ENCODE measurements at places on chromosomes 4 and X.
A peak's percentile ranks its signal among the peaks of the same experiment; 100 is the strongest.

GRCh38 chr4:73037057-73037456, 32.5 kb downstream of the COX18 start:
- DNase-seq: no peak

DNA sequence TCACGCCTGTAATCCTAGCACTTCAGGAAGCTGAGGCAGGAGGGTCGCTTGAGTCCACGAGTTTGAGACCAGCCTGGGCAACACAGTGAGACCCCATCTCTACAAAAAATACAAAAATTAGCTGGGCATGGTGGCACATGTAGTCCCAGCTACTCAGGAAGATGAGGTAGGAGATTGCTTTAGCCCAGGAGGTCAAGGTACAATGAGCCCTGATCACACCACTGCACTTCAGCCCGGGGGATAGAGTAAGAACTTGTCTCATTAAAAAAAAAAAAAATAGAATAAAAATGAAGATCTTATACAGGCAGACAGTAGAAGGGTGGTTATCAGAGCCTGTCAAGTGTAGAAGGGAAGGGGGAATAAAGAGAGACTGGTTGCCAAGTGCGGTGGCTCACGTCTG, 116.9 kb downstream of the PDS5A start:
- no peak for DNase-seq

DNA sequence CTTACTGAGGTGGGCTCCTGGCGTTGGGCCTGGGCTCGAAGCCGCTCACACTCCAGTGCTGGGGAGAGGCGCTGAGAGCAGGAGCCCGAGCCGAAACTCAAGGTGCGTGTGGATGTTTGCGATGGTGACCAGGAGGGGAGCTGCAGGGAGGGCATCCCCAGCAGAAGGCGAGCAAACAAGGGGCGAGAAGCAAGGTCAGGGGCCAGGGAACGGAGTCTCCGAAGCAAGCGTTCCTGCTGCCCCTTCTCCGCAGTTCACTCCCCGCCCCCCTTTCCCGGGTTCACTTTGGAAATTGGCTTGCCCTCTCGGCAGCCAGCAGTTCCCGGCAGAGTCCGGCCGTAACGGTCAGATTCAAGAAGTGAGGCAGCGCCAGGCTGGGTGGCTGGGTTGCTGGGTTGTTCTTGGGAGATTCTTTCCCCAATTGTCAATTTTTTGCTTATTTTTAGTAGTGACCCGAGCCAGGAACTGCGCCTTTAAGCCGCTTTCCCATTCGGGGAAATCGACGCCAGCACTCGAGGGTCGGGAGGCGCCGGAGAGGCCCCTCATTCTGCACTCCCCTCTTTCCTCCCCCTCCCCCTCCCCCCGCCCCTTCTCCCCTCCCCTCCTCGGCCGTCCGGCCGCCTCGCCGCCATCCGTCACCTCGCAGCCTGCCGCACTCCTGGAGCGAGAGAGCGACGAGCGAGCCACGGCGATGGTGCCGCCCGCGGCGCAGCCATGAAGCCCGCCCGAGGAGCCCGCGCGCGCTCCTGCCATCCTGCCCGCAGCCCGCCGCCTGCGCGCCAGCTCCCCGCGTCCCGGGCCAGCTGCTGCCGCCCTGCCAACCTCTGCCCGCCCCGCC, at the start of gene FRMPD3:
Gene FRMPD3, plus strand, starts transcription at position 655 of the 838 bp plus-strand sequence. CDS start 76,937 bp downstream, outside the sequence.
- no peak for DNase-seq

GRCh38 chr4:145920205-145920604, 18.4 kb downstream of the ZNF827 start:
- DNase-seq: no peak

DNA sequence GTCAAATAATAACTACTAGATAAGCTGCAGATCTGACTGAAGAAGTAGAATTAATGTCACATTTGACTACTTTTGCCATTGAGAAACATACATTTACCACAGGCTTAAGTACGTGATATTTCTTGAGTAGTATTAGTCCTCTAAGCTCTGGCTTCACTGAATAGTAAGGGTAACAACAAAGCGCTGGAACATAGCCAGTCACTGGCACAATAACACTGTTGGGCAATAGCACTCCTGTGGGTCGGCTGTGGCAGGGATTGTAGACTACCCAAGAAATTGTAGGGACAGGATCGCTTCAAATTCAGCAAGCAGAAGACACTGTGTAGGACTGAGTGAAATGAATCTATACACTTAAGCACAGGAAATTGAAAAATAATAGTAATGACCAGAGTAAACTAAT, 27.1 kb upstream of the IL15 start:
- DNase-seq: no peak

DNA sequence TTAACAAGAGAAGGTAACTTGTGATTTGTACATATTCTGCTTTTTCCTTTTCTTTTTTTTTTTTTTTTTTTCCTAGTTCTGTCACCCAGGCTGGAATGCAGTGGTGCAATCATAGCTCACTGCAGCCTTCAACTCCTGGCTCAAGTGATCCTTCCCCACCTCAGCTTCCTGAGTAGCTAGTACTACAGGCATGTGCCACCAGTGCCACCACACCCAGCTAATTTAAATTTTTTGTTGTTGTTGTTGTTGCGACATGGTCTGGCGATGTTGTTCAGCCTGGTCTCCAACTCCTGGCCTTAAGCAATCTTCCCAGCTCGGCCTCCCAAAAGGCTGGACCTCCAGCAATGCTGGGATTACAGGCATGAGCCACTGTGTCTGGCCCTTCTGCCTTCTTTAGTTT, 1.5 kb upstream of the TACR3 start:
- no peak for DNase-seq

DNA sequence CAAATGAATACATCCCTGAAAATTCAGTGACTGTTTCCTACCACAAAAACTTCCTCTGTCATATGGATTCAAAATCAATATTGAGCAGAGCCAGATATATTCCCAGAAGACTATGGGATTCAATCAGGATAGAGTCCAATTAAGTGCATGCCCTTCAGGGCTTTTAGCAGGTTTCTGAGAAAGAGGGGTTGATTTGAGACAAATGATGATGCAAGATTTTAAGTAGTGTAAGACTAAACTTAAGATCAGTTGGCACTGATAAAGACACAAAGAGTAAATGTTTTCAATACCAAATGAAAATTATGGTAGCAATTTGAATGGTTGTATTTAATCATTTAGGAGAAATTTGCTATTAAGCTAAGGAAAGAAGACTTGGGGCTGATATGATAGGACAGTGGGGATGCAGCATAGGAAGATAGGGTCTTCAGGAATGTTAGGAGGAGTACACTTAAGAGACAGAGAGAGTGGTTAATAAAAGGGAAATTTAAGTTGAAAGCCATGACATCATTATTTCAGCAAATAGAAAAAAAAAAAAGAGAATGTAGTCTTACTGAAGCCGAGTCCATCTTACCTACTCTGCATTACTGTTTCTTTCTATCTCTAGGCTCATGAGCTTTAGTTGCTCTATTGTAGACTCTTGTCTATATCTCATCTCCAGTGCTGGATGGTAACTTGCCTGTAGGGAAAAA, 32.0 kb upstream of the XK start:
- no peak for DNase-seq

DNA sequence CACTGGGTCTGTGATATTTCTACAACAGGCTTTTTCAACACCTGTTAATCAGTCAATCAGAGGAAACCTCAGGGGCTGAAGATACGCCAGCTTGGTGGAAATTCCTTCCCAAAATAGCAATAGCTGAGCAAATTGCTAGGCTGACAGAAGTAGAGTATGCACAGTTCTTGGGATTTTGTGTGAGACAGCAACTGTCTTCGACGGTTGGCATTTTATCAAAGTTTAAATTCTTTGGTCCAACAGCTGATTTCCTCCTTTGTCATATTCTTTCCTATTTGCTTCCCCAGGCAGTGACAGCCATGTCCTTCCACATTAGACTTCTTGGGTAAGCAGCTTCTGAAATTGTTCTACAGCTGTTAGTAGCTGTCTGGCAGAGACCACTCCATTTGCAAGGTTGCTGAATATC, 8.0 kb upstream of the PALLD start:
- no peak for DNase-seq

DNA sequence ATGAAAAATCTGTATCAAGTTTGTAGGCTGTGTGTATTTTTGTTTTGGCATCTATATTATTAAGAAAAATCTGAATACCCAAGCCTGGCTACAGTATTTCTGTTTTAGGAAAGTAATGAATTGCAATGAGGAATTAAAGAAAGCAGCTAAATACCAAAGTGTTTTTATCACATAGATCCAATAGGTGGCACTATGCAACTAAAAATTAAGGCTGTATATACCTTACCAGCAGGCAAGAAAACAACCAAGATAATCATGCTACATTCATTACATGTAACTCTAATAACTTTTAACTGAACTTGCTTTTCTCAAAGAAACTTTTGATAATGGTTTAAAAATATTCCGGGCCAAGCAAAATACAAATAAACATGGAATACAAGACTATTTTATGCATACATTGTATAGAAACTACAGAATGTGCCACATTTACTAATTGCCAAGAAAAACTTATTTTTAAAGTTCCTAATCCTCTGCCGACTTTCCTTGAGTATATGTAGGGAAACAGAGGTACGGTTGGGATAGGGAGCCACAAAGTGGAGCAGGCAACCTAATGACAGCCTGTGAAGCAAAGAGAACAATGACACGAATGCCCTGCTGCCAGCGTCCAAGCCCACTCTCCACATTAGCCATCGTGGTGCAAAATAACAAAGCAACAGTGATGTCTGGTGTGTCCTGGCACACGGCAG, 63.7 kb downstream of the SEC24D start:
- peak; percentile 17 for DNase-seq

DNA sequence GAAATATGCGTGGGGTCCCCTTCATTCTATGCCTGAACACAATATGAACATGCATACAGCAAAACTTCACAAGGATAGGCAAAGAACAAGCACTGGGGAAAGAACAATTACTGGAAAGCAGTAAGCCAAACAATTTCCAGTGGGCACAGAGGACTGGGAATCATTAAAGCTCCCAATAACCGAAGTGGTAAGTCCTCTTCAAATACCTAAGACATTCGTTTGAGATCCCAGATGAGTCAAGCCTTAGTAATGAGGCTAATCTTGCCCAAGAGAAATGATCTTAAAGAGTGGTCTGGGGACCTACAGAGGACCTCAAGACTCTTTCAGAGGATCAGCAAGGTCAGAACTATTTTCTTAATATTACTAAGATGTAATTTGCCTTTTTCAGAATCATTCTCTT, 28.6 kb downstream of the ANAPC10 start:
- no peak for DNase-seq

- no peak for DNase-seq
Observed at GRCh38 chr4:123966990-123967769, 570.6 kb downstream of the SPRY1 start.

DNA sequence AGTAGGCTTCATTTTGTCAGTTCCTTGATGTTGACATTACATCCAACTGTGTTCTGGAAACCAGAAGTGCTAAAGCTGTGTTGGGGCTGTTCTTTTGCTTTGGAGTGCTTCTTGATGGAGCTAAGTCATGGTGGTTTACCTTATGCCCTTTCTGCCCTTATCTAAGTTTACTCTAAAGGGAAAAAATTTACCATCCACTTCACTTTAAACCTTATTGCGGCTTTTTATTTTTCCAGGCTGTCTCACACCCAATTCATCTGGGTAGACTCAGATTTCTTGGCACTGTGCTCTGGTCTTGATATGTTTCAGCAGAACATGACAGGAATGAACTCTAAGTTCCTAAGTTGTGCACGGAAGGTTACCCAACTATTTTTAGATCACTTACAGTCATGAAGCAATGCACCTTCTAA, 104.7 kb upstream of the TTC29 start:
- DNase-seq: no peak

DNA sequence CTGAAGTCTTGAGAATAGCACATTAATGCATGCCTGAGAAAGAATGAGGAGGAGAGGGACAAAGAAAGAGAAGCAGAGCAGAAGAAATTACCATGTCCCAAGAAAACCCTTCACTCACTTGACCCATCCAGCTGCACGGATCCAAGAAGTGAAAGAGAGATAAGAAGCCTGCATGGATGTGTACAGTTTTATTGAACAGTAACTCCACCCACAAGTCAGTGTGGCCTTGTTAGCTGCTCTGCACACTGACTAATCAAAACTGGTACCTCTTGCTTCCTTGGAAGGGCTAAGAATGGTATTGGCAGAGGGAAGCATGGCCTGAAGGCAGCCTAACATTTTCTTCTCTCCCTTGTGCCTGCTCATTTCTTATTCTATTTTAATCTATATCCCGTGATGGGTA, 163.9 kb downstream of the SLC7A11 start:
- no peak for DNase-seq

GRCh38 chrX:63920875-63921274, 135.9 kb upstream of the ARHGEF9 start:
- no peak for DNase-seq

- DNase-seq: no peak
Observed at GRCh38 chr4:6688879-6689505, 4.7 kb upstream of the S100P start.

- no peak for DNase-seq
Observed at GRCh38 chr4:102675141-102675540, 85.6 kb downstream of the MANBA start.

- no peak for DNase-seq
Observed at GRCh38 chr4:76950956-76951671, 1.6 kb downstream of the SEPTIN11 start.

GRCh38 chrX:24360272-24360671, at the start of gene SUPT20HL1:
SUPT20HL1 (plus strand) TSS chrX:24360639; CDS start chrX:24362761, 2,122 bp downstream.
- no peak for DNase-seq

DNA sequence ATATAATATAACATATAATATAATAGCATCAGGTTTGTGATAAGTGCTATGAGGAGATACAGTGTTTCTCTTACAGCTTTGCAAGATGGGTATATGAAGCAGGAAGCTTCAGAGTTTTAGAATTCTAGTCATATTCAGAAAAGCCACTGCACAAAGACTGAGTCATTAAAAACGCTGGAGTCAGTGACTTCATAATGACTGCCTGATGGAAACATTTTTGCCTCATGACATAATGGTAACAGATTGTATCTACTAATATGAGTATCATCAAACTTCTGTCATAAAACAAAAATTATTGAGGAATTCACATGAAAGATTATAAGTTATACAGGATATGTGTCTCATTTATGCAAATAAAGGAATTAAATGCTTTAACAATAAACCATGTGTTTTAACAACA, 46.8 kb downstream of the EPHA5 start:
- no peak for DNase-seq

GRCh38 chr4:3682236-3683076, 83.7 kb upstream of the ADRA2C start:
- no peak for DNase-seq

- DNase-seq: no peak
Observed at GRCh38 chr4:184514121-184514988, 40.0 kb upstream of the IRF2 start.

- DNase-seq: no peak
Observed at GRCh38 chr4:7626531-7626930, 191.8 kb upstream of the PSAPL1 start.

DNA sequence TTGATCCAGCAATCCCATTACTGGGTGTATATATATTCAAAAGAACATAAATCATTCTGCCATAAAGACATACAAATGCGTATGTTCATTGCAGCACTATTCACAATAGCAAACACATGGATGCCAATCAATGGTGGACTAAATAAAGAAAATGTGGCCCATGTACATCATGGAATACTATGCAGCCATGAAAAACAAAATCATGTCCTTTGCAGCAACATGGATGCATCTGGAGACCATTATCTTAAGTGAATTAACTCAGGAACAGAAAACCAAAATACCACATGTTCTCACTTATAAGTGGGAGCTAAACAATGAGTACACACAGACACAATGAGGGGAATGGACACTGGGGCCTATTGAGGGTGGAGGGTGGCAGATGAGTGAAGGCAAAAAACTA, 81.6 kb downstream of the ABCB7 start:
- no peak for DNase-seq

GRCh38 chr4:8238515-8239053, 31.0 kb upstream of the HTRA3 start:
- peak; percentile 54 for DNase-seq

- no peak for DNase-seq
Observed at GRCh38 chr4:143486314-143486713, 27.2 kb upstream of the SMARCA5 start.
